ENCODE measurements at places on chromosomes 5 and 9. TPM values are rescaled to one million over a fixed set of nuclear protein-coding genes. Genes with fewer than 3 reads are reported as not detected.

DNA sequence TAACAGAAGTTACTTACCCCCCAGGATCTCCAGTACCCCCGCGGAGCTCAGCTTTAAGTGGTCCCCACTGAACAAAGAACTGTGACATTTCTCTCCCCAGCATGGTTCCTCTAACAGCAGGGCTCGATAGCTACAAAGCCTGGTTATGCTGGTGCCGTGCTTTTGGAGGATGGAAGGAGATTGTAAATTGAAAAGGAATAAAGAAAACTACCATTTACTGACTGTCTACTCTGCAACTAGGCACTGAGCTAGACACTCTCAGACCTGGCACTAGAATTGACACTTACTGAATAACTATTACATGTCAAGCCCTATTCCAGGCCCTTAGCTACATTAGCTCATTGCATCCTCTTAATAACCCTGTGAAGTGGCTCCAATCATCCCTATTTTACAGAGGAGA lies 145.3 kb downstream of the TTLL11 start:
- no peak overlapping the region for H3K4me3 ChIP-seq
- H3K36me3 ChIP-seq: no peaks in the 10 kb centered on the region
- H3K27ac ChIP-seq: no peak overlapping the region
- H3K4me1 ChIP-seq: no peaks in the 10 kb centered on the region

DNA sequence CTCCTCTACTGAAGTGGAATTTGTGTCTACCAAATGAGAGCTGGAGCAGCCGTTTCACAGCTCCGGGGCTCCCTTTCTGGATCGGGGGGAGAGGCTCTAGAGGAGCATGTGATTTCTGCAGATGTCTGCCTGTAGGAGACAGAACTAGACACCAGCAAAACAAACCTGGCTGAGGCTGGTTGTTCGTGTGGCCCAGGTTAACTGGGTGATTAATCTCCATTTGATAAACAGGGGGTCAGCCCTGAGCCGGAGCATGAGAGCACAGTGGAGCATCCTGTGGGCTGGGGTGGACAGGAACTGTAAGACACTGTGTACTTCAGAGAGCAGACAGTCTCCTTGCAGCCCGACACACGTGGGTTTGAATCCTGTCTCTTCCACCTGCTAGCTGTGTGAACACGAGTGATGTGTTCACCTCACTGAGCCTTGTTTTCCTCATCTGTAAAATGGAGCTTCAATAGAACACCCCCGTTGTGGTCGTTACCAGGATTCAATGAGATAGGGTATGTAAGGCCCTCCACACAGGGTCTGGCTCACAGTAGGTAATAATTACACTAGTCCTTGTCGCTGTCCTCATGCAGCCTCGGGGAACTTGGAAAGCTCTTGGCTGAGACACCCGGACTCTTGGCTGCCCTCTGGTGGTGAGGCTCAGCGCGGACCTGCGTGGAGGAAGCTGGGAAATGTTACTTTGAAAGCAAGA lies 12.9 kb downstream of the CXCL14 start:
- no peak overlapping the region for H3K27ac ChIP-seq
- no peaks in the 10 kb centered on the region for H3K36me3 ChIP-seq
- peaks cover 2% of the 10 kb centered on the region for H3K4me1 ChIP-seq
- H3K27me3 ChIP-seq: peaks cover 5% of the 10 kb centered on the region
- DNase-seq: peak; percentile 85
- no peak overlapping the region for H3K4me3 ChIP-seq

DNA sequence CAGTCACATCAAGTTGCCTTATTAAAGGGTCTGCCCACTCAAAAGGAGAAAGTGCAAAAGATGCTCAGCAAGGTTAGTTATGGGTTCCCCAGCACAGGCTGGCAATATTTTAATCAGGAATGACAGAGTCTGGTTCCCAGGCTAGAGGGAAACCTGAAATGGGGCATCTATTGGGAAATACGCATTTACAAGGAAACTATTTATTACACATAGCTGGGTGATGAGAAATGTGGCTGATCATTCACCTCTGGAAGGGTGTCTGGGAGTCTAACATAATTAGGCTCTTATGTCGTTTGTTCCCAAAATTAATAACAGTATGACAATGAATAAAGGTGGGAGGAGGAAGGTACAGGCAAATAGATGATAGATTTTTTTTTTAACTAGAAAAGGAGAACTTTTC lies 314.7 kb downstream of the ENC1 start:
- H3K4me1 ChIP-seq: peaks cover 22% of the 10 kb centered on the region
- H3K27me3 ChIP-seq: peaks cover 25% of the 10 kb centered on the region
- no peak overlapping the region for H3K27ac ChIP-seq
- no peaks in the 10 kb centered on the region for H3K36me3 ChIP-seq
- DNase-seq: no peak

GRCh38 chr5:2534251-2534650 lies 217.2 kb downstream of the IRX2 start:
- no peak overlapping the region for H3K4me3 ChIP-seq
- H3K36me3 ChIP-seq: no peaks in the 10 kb centered on the region
- peaks cover 9% of the 10 kb centered on the region for H3K27me3 ChIP-seq
- no peak overlapping the region for H3K27ac ChIP-seq

GRCh38 chr9:82117026-82117811 lies 128.6 kb downstream of the SPATA31D1 start:
- H3K36me3 ChIP-seq: no peaks in the 10 kb centered on the region
- H3K4me3 ChIP-seq: no peak overlapping the region
- H3K27ac ChIP-seq: no peak overlapping the region
- no peaks in the 10 kb centered on the region for H3K4me1 ChIP-seq
- DNase-seq: no peak
- H3K27me3 ChIP-seq: no peaks in the 10 kb centered on the region

- H3K27ac ChIP-seq: no peak overlapping the region
- H3K4me3 ChIP-seq: no peak overlapping the region
- no peak for DNase-seq
- H3K36me3 ChIP-seq: no peaks in the 10 kb centered on the region
Observed at GRCh38 chr5:33890131-33891032, 1.4 kb downstream of the ADAMTS12 start.

DNA sequence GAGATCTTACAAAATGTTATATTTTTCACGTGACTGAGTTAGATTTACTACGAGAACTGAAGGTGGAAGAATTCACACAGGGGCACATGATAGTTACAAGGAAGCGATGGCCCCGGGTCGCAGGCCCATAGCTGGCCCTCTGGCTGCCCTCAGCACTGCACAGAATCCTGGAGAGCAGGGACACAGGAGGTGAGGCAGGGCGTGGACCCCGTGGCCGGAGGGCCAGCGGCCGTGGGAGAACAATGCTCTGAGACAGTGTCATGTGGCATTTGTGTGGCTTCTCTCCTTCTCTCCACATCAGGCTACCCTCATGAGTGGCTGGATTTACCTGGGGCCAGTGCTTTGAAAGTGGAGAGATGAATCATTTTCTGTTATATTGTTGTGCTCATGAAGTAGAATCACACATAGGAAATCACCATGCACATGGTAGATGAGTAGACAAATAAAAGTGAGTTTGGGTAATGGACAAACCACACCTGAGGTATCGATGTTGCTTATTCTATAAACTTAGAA lies 89.5 kb downstream of the ICE1 start:
- peaks cover 34% of the 10 kb centered on the region for H3K27me3 ChIP-seq
- DNase-seq: no peak
- no peak overlapping the region for H3K27ac ChIP-seq
- no peaks in the 10 kb centered on the region for H3K4me1 ChIP-seq
- H3K4me3 ChIP-seq: no peak overlapping the region
- no peaks in the 10 kb centered on the region for H3K36me3 ChIP-seq

- H3K36me3 ChIP-seq: no peaks in the 10 kb centered on the region
- H3K27ac ChIP-seq: no peak overlapping the region
- no peak for DNase-seq
- no peak overlapping the region for H3K4me3 ChIP-seq
- no peaks in the 10 kb centered on the region for H3K27me3 ChIP-seq
- H3K4me1 ChIP-seq: peaks cover 21% of the 10 kb centered on the region
Observed at GRCh38 chr9:105861972-105862371, 167.6 kb downstream of the TMEM38B start.

DNA sequence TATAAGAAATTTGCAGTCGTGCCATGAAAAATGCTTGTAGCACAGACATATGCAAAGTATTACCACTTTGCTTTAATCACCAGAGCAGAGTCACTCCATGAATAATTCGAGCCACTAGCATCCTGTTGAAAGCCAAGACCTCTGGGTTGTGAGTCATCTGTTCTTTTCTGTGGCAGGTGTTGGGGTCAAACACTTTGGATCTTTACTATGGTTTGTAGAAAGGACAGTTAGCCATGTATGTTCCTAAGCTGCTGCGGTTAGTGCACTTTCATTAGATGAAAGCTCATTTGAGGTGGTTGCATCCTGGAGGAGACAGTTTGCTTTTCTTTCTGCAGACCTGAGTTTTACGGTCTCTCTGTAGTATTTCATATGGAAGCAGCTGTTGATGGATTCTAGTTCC lies 223.7 kb downstream of the DMRT2 start:
- no peak overlapping the region for H3K27ac ChIP-seq
- no peaks in the 10 kb centered on the region for H3K36me3 ChIP-seq
- peaks cover 8% of the 10 kb centered on the region for H3K27me3 ChIP-seq
- H3K4me3 ChIP-seq: no peak overlapping the region
- H3K4me1 ChIP-seq: no peaks in the 10 kb centered on the region
- no peak for DNase-seq

DNA sequence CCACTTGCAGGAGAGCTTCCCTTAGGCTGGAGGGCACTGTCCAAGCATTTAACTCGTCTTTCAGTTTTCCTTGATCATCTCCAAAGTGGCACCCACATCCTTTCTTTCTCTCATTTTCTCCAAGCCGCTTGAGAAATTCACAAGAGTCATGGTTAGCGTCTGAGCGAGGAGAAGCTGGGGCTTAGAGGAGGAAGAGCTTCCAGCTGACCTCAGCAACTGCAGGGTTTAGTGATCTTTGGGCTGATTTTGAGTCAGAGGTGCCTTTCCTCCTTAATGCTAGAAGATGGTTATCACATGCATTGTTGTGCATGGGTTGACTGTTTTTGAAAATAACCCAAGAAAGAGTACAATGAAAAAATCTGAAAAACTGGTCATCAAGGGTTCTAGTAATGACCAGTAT lies 134.7 kb downstream of the GADD45G start:
- H3K4me3 ChIP-seq: no peak overlapping the region
- H3K4me1 ChIP-seq: peaks cover 56% of the 10 kb centered on the region
- no peak overlapping the region for H3K27ac ChIP-seq
- H3K36me3 ChIP-seq: no peaks in the 10 kb centered on the region
- no peaks in the 10 kb centered on the region for H3K27me3 ChIP-seq
- peak; percentile 46 for DNase-seq

GRCh38 chr5:135203593-135204036 lies 169.6 kb upstream of the PITX1 start:
- peaks cover 17% of the 10 kb centered on the region for H3K27me3 ChIP-seq
- H3K36me3 ChIP-seq: peaks cover 5% of the 10 kb centered on the region
- H3K4me1 ChIP-seq: no peaks in the 10 kb centered on the region
- no peak overlapping the region for H3K27ac ChIP-seq
- H3K4me3 ChIP-seq: no peak overlapping the region

- no peak overlapping the region for H3K4me3 ChIP-seq
- no peaks in the 10 kb centered on the region for H3K27me3 ChIP-seq
Observed at GRCh38 chr5:93236807-93237421, 344.1 kb downstream of the NR2F1-AS1 start.

- H3K4me3 ChIP-seq: no peak overlapping the region
- DNase-seq: no peak
- no peaks in the 10 kb centered on the region for H3K4me1 ChIP-seq
- H3K27me3 ChIP-seq: no peaks in the 10 kb centered on the region
Observed at GRCh38 chr9:134678206-134678605, 36.6 kb downstream of the COL5A1 start.

DNA sequence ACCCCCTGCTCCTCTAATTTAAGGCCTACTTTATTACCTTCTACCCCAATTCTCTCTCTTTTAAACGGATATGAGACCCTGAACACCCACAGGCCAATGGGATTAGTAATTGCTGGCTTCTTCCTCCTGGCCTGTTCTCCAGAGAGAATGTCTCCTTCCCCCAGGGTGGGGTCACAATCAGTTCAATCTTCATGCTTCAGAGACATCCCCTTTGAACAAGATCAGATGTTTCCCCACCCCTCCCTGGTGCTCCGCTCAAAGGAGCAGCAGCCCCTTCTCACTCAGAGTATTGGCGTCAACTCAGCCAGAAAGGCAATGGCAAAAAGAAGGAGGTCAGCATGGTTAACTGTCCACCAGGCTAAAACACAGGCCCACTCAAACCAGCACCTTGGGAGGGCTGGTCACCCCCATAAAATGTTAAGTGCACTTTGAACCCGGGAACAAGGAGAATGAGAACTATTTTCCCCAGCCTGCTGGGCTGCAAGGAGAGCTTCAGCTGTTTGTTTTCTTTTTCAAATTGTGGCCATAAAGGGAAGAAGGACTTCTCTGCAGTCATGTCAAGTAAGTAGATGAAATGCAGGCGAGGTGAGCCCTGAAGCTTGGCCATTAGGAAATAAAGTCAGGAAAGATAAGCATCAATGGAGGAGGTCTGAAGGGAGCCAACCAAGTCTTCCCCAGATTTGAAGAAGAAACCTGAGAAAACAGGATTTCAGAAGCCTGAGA lies 20.1 kb downstream of the LHFPL2 start:
- H3K36me3 ChIP-seq: no peaks in the 10 kb centered on the region
- no peaks in the 10 kb centered on the region for H3K4me1 ChIP-seq
- no peak overlapping the region for H3K4me3 ChIP-seq
- peaks cover 2% of the 10 kb centered on the region for H3K27me3 ChIP-seq
- no peak overlapping the region for H3K27ac ChIP-seq

DNA sequence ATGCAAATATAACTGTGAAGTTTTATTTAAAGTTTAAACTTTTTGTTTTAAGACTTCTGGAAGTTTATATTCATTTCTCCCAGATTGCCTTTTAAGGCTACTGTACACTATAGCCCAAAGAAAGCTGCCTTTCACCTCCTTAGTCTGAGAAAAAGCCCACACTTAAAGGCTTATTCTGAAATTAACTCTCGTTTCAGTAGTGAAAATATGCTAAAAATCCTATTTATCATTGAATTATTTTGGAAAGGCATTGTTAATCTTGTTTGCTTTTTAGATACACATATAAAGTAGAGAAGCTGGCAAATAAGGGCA lies 3.3 kb upstream of the PURA start:
- no peak overlapping the region for H3K27ac ChIP-seq
- H3K36me3 ChIP-seq: peaks cover 11% of the 10 kb centered on the region
- H3K4me1 ChIP-seq: peaks cover 53% of the 10 kb centered on the region

DNA sequence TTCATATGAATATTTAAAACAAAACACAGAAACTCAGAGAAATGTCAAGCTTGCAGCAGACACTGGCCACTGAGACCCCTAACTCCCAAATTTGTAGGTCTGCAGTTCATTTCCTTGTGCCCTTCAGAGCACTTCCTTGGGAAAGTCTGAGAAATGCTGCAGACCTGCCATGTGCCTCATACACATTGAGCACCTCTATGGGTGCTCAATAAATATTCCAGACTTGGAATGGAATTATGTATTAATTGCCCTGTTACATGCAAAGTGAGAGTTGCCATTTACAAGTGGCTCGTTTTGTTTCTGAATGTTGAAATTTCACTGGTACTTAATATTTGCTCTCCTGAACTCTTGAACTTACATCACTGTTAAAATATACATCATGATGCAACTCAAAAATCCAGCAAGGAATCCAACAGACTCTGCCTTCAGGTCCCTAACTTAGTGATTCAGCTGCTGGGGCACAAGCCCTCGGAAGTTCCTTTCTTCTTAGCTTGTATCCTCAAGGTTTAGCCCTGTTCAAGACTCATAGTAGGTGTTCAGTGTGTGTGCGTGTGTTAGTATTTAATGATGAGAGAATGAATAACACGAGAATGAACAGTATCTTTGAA lies 90.6 kb downstream of the PTCD2 start:
- H3K36me3 ChIP-seq: no peaks in the 10 kb centered on the region

The CDKN2B gene
- not detected for total RNA-seq

The ZNF300 gene
- total RNA-seq: 2.4 TPM

The SARDH gene
- total RNA-seq: 8.2 TPM

The CNTFR gene
- not detected for total RNA-seq

The MARVELD2 gene
- total RNA-seq: 0.30 TPM

The MAMDC4 gene
- total RNA-seq: 16.6 TPM

The IL33 gene
- not detected for total RNA-seq

The CDKN2A gene
- 0.86 TPM for total RNA-seq

The CAMK2A gene
- not detected for total RNA-seq

The PCDHA8 gene
- total RNA-seq: not detected

The RAD50 gene
- total RNA-seq: 46.0 TPM

The NOL8 gene
- 80.2 TPM for total RNA-seq

The PNPLA7 gene
- total RNA-seq: 3.6 TPM
